MG63 (cell line): ENCODE measurements at places on chromosomes 16 and 17. TPM values are rescaled to one million over a fixed set of nuclear protein-coding genes. Genes with fewer than 3 reads are reported as not detected.

EME1 gene
- 6.3 and 9.5 TPM in 2 replicates for total RNA-seq

ACSM2A gene
- total RNA-seq = not detected in 2 replicates

CTRB2 gene
- total RNA-seq = not detected in 2 replicates

GRAP gene
- total RNA-seq = not detected in 2 replicates

KRT38 gene
- total RNA-seq = 0.17 TPM in 1 of 2 replicates, not detected in the other

DCTN5 gene
- 96.7 and 108 TPM in 2 replicates for total RNA-seq

TMC5 gene
- not detected in 2 replicates for total RNA-seq

ZP2 gene
- total RNA-seq = not detected in 2 replicates

ACE gene
- total RNA-seq = 0.40 TPM in 1 of 2 replicates, not detected in the other

ERN1 gene
- 3.0 and 6.9 TPM in 2 replicates for total RNA-seq
